Mucosa of gallbladder (tissue), 1 donor: ENCODE measurements at places on chromosomes 4 and X. TPM values are rescaled to one million over a fixed set of nuclear protein-coding genes. Genes with fewer than 3 reads are reported as not detected.

GPRIN3 gene
- total RNA-seq: 15.2 TPM

LRIT3 gene
- total RNA-seq: 0.23 TPM

DNA sequence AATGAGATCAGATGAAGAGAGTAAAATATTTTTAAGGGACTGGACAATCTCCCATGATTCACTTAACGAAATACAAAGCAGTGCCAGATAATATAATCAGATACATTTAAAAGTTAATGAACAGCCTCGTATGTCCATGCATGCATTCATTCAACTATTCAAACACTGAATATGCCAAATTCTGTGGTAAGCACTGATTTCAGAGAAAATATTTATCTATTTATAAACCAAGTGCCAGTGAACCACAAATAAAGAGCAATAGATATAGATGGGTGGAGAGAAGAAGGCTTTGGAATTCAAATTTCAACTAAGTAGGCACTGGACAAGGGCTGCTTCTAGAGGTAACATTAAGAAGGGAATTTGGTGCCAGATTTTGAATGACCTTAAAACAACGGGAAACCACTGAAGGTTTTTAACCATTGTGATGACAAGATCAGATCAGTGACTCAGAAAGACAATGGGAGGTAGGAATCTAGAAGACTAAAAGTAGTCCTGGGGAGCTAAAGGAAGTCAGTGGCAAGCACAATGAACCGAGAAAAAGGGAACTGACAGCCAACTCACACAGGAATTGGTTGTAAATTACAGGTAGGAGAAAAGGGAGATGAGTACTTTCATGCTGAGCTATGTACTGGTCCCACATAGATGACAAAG, 14.2 kb downstream of the ELOVL6 start:
- no peak for DNase-seq

GRCh38 chr4:80240976-80241375, 25.5 kb upstream of the FGF5 start:
- no peak for DNase-seq
